ENCODE measurements at places on chromosomes 2 and 18.

- DNase-seq: no peak
Measured at GRCh38 chr18:34844732-34845459, 134.8 kb downstream of the DTNA start.

GRCh38 chr2:177667626-177668025 is 275.1 kb downstream of the AGPS start:
- no peak for DNase-seq

DNA sequence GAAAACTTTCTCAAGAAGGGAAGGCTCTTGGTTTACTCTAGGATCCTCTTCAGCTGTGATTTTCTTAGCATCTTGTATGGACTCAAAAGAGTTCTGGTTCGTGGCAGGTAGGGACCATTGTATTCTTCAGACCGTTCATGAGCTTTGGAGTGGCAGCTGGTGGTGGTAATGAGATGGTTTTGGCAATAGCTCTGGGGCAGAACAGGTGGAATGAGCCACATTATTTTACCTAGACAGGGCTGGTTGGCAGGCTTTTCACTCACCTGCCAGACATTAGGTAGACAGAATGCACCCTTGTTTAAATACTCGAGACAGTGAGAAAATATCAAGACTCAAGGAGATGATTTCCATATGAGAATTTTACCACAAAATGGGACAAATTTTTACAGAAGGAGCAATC is 26.2 kb upstream of the MGAT5 start:
- no peak for DNase-seq

GRCh38 chr18:79568543-79569205 is 110.9 kb upstream of the CTDP1 start:
- no peak for DNase-seq

DNA sequence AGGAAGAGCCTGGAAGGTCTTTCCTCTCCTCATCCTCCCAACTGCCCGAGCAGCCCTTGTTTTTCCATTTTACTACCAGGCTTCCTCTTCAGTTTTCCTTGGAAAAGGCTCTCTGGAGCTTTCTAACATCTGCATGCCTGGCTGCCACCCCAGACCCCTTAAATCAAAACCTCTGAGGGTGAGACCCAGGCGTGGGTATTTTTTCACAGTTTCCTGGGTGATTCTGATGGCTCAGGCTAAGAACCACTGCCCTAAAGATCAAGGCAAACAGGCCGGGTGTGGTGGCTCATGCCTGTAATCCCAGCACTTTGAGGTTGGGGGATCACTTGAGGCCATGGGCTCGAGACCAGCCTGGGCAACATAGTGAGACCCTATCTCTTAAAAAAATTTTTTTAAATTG is 35.4 kb downstream of the EMILIN2 start:
- no peak for DNase-seq

DNA sequence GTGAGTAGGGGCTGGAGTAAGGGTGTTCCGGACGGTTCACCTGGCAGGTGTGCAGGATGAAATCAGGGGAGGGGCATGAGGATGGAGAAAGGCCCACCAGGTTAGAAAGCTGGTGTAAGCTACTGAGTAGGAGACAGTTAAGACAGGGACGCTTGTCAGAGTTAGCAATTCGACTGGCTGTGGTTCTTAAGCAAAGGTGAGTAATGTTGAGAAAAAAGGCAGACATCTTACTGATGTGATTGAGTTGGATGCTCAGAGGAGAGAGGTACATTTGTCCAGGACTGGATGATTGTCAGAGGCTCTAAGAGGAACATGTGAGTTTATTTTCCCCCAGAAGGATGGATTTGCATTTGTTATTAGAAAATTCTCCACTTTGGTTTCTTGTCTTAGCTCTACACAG is 90.5 kb upstream of the MGAT5 start:
- DNase-seq: no peak

- DNase-seq: no peak
Measured at GRCh38 chr2:203873921-203874631, 6.5 kb downstream of the CTLA4 start.

- no peak for DNase-seq
Measured at GRCh38 chr18:49457616-49458015, 2.8 kb downstream of the DYM start.

DNA sequence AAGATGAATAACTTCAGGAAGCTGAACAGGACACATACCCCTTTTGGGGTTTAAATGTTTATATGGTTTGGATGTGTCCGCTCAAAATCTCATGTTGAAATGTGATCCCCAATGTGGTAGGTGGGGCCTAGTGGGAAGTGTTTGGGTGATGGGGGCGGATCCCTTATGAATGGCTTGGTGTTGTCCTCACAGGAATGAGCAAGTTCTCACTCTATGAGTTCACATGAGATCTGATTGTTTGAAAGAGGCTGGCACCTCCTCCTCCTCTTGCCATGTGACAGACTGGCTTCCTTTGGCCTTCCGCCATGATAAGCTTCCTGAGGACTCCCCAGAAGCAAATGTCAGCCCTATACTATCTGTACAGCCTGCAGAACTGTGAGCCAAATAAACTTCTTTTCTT is 88.6 kb upstream of the ZNF532 start:
- DNase-seq: no peak

DNA sequence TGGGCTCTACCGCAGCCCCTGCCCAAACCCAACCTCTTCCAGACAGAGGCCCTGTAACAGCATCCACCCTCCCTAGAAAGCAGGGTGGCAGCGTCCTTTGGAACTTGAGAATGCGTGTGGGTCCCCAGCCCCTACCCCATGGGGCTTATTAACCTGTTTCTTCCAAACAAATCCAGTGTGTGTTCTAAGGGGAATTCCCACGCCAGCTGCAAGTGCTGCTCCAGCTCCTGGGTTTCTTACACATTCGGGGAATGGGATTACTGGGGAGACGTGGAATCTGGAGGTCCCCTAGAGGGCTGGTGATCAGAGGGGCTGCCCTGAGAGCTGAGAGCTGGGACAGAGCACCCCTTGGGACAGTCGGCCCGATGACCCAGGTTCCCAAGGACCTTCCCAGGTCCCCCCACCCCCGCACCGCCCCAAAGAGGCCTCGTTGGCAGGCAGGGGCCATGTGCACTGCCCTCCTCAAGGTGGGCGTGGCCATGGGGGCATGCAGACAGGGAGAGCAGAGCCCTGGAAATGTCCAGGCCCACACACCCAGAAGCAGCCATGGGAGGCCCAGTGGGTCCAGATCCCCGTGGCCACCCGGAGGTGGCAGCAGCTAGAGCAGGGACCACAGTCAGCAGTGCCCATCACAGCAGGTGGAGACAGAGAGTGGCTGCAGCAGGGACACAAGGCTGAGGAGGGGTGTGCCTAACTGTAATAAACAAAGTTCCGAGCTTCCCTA is 18.8 kb upstream of the TEX44 start:
- no peak for DNase-seq

DNA sequence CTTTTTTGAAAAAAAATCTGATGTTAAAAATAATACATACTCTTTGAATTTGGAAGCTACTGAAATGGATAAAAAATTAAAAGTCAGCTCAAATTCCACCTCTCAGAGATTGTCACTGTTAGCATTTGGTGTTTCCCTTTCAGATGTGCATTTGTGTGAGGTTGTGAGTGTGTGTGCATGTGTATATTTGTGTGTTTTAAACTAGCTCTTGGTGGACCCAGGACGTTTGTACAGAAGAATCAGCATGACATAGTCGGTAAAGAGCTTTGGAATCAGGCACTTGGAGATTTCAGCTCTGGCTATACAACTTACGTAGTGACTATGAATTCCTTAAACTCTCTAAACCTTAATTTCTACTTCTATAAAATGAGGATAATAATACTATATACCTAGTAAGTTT is 14.5 kb downstream of the SPATS2L start:
- no peak for DNase-seq

DNA sequence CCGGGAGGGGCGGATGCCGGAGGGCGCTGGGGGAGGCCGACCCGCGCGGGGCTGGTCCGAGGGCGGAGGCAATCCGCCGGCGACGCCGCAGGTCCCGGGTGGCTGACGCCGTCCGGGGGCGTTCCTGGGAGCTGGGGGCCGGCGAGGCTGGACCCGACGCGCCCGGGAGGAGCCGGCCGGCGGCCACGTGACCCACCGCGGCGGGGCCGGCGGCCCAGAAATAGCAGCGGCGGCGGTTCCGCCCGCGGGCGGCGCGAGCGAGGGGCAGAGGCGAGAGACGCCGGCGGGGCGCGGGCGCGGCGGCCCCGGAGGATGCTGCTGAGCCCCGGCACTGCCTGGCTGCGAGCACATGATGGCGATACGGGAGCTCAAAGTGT is at the start of gene RAB31:
Gene RAB31, plus strand, starts transcription at position 245 of the 377 bp plus-strand sequence. Its CDS starts 105 bp downstream, at position 350.
- DNase-seq: peak; percentile 15

DNA sequence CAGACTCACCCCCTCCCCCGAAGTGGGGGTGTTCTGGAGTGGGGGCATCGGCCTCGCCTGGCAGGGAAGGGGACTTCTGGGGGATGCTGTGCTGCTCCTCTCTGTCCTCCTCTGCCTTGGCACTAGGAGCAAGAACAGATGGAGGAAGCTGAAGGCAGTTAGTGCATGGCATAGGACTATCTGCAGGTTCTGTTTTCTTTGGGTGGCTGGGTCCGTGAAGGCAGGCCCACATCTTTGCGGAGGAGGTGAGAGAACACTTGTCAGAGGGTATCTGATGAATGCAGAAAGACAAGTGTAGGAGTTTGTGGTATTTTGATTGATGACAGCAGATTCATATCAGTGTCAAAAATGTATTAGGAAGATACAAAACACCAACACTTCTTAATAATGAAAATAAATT is 411.4 kb downstream of the TSN start:
- no peak for DNase-seq

- DNase-seq: no peak
Measured at GRCh38 chr2:165173215-165173614, 30.6 kb downstream of the SCN3A start.

GRCh38 chr2:35428548-35428947 is 927.0 kb upstream of the CRIM1 start:
- no peak for DNase-seq

GRCh38 chr2:25233916-25234605 is 65.7 kb upstream of the POMC start:
- DNase-seq: no peak

- DNase-seq: no peak
Measured at GRCh38 chr18:74800098-74800497, 202.4 kb downstream of the ZNF407 start.

GRCh38 chr2:20208476-20208859 is 16.5 kb downstream of the SDC1 start:
- DNase-seq: no peak

DNA sequence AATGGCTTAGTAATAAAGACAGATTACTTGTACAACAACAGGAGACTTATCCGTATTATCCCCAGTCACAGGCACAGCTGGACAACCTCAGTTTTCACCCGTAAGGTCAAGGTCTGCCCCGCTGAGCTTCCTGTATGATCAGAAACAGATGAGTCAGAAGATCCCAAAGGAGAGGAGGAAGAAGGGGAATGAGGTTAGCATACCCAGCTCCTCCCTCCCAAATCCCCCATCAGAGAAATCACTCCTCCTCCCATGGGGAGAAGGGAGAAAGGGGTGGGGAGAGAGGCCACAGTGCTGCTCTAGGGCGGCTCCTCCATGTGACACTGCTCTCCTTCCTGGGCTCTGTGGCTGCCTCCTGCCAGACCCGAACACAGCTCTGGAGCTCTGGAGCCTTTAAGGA is 53.8 kb upstream of the SPTBN1 start:
- DNase-seq: no peak

DNA sequence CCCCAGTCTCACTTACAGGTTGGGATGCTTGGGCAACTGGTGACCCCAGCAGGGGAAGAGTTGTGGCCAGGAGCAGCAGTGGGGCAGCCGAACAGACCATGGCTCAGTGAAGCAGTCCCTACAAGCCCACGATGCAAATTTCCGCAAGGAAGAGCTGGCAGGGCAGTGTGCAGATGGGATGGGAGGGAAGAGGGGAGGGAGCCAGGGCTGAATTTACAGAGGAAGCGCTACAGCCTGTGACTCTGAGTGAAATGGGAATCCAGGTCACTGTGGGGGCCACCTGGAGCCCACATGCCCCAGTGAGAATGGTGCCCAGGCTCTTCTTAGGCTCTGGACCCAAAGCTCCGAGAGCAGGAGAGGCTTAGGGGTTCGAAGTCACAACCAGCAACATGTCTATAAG is 27.0 kb upstream of the SELENOI start:
- no peak for DNase-seq

DNA sequence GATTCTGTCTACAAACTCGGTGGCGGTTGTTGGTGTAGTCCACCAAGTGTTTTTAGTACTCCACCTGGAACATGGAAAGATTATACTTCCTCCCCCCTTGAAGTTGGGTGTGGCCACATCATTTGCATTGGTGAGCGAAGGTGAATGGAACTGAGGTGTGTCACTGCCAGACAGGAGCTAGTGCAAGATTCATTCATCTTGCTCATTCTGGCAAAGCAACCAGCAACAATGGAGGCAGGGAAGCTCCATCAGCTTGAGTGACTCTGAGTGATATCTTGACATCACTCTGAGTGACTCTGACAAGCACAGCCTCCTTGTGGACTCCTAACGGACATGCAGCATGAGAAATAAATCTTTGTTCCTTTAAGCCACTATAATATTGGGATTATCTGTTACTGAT is 54.7 kb upstream of the SLC1A4 start:
- no peak for DNase-seq

GRCh38 chr2:168198476-168199207 is 48.8 kb downstream of the STK39 start:
- DNase-seq: no peak

GRCh38 chr2:138029276-138029675 is 65.0 kb downstream of the HNMT start:
- DNase-seq: no peak

DNA sequence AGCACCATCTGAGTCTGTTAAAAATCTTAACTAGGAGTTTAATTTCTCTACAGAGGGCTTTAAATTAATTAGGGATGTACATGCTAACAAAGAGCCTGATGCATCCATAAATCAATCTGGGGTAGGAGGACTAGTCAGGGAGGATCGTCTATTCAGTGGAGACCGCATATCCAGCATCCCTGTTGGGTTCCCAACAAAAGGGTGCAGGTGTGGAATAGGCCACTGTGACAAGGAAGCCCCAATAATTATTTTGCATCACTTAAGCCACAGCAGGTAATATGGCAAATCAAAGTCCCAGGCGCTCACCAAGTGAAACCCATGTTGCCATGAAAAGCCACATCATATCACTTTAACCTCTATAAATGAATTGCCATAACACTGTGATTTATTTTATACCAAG is 392.3 kb downstream of the NCKAP5 start:
- no peak for DNase-seq

GRCh38 chr2:1633936-1634587 is 110.3 kb downstream of the PXDN start:
- DNase-seq: no peak

GRCh38 chr2:80328159-80328571 is 23.6 kb upstream of the LRRTM1 start:
- no peak for DNase-seq

DNA sequence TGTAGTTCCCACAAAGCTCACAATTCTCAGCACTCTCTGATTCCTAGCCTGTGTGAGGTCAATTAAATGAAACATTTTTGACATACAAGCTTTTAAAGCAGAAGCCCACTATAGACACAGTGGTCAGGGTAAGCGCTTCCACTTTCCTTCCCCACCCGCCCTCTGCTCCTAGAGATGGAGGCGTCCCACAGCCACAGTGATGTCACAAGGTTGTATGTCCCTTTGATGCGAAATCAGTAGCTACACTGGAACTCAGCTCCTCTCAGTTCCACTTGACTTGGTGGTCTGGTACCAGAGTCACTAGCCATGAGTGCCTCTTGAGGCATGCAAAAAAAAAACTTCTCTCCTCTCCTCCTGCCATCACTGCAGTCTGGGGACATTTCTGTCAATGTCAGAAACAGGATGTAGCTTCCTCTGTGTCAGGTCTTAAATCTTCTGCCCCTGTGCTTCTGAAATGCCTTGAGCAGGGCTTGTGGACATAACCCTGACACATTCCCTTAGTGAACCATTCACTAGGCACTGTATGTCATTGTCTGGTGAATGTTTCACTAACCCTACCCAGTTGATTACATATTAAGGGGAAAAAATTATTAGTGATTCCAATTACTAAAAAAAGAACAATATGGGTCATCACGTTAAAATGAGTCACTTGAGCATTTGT is 7.8 kb downstream of the SULT1C4 start:
- no peak for DNase-seq

Measured in caudate nucleus (tissue), 63 donors.